ENCODE measurements at places on chromosomes 1 and 21. TPM values are rescaled to one million over a fixed set of nuclear protein-coding genes. Genes with fewer than 3 reads are reported as not detected.

DNA sequence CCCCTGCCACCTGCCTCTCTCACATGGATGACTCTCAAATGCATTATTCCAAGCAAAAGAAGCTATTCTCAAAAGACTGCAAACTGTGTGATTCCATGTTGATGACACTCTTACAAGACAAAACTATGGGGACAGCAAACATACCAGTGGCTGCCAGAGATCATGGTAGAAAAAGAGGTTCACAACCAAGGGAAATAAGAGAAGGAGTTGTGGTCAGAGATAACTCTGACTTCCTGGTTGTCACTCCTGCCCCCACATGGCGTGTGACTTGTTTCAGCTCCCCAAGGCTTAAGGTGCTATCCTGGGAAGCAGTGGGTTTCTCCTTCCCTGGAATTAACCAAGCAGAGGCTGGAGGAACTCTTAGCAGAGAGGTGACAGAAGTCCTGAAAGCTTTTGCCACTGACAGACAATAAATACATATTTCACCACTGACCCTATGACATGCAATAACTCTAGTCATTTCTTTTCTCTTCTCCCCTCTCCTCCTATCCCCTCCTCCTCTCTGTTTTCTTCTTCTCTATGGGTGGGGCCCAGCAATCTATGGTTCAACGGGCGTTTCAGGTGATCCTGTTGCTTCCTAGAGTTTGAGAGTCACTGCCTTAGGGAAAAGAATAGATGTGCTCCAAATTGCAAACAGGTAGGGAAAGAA, 185.1 kb downstream of the FCRL5 start:
- no peak for DNase-seq

DIPK1A gene
- 9.9 TPM for polyA plus RNA-seq

- DNase-seq, result peak; percentile 59
These were observed at the start of gene S1PR1 for GRCh38 chr1:101236516-101237228. TSS of gene S1PR1 (plus strand) at chr1:101237019. CDS start at chr1:101238985, 1,966 bp downstream.

ARHGAP30 gene
- polyA plus RNA-seq, result 1.2 TPM

LCE1C gene
- polyA plus RNA-seq, result not detected

DNA sequence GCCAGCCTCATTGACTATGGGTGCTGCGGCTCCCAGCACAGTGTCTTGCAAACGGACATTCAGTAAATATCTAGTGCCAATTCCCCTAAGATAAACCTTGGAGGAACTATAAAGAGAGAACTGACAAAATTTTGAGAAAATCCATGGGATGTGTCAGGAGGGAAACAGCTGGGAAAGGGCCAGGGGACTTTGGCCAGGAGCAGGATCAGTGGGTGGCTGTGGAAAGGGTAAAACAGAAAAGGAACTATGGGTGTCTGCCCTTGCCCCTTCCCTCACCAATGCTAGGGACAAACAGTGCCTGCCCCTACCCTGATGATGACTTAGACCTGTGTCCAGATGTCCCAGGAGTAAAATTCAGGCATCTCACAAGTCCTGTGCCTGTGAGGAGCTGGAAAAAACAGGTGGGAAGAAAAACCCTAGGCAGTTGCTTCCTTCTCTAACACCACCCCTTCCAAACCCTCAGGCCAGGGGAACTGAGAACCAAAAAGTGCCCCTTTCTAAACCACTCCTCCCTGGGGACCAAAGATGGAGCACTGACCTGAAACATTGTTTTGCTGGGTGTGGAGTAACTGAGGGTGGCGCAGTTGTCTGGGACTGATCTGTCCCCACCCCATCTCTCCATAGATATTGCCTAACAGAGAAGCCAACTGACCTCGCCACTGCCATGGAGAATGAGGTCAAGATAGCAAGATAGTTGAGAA, 22.1 kb upstream of the IFNAR2 start:
- DNase-seq, result peak; percentile 33

DNA sequence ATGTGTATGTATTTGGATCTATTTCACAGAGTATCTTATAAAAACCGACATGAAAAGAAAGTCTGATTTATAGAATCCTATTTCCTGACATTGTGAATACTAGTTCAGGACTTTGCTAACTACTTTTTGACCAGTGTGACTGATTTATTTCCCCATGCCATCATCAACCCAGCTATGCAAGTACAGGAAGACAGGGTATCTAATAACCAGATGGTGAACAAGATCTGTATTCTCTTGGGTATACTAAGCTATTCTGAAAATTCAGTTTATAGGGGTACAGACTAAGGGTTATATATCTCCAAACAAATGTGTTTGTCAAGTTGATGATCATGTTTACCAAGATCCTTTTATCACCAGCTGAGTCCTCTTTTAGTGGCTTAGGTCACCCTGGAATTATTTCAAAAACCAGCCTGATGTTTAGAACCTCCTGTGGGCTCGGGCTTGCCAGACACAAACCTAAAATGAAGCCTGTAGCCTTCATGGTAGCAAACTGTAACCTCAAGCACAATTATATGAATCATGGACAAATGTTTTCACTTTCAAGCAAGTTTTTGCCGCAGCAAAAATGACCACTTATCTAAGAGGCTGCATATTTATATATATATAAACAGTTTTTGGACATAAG, 185.1 kb downstream of the FGGY start:
- DNase-seq, result no peak

- DNase-seq, result no peak
These were observed 264.0 kb downstream of the CTH start for GRCh38 chr1:70674941-70675685.
